Stimulated activated CD4-positive, alpha-beta T cell treated with anti-CD3 and anti-CD28 coated beads, Interleukin-1b, Interleukin-23, amount 100 ng/mL, for 1 hour (primary cell): ENCODE measurements at places on chromosomes 7 and 10.

DNA sequence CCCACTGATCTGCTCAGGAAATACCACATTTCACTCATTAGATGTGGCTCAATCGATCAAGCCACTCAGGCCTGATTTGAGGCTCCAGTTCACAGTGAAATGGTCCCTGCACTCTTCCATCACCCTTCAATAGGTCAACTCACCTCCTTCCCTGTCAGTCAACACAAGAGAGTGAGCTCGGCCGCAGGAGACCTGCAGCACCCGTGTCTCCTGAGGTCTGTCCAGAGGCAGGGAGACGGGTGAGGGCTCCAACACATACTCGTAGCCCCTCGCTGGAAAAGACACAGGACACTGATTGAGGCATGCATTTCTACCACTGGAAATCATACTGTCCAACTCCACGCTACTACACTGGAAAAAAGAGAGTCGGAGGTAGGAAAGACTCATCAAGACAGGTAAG, 7.1 kb downstream of the RCC1L start:
- DNase-seq: no peak

GRCh38 chr7:13067036-13067435, 379.6 kb downstream of the ARL4A start:
- no peak for DNase-seq

DNA sequence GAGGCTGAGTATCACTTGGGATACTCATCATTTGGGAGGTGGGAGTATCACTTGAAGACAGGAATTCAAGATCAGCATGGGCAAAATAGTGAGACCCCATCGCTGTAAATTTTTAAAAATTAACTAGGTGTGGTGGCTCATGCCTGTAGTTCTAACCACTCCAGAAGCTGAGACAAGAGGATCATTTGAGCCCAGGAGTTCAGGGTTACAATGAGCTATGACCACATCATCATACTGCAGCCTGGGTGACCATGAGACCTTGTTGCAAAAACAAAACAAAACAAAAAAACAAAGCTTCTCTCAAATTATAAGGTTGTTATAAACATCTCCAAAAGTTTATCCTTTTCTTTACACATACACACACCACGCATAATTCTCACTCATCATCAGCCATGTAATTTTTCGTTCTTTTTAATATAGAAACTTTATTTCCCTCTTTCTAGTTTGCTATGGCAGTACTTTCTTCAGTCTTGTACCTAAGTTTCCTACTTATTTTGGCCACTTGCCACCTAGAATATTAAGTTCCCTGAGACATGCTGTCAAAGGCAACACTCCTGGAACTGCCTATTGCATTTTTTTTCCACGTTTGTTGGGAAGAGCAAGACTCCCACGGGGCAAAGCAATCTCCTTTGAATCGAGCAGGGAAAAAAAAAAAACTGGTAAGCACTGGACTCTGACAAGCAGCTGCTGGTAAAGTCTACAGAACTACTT, 37.1 kb downstream of the SKIDA1 start:
- DNase-seq: no peak

- DNase-seq: no peak
Observed at GRCh38 chr10:23194966-23195845, 3.1 kb downstream of the PTF1A start.

DNA sequence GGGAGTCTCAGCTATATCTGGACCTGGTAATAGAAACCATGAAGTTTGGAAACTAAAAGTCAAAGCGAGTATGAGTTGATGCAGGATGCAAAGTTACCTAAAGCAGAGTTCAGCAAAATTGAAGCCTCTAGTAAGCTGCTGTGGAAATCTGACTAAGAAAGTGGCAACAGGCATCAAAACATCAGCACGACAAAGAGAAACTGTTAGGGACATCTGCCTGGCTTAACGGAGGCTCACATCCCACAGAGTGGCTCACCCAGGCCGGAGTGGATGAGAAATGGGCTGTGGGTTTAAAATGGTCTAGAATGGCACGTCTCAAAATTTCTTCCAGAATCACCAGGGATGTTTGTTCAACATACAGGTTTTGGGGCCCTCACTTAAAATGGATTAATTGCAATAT, 164.1 kb upstream of the NPY start:
- no peak for DNase-seq

GRCh38 chr10:117955176-117955575, 91.6 kb downstream of the RAB11FIP2 start:
- DNase-seq: no peak

GRCh38 chr7:99860281-99861127, 16.3 kb downstream of the OR2AE1 start:
- DNase-seq: no peak

DNA sequence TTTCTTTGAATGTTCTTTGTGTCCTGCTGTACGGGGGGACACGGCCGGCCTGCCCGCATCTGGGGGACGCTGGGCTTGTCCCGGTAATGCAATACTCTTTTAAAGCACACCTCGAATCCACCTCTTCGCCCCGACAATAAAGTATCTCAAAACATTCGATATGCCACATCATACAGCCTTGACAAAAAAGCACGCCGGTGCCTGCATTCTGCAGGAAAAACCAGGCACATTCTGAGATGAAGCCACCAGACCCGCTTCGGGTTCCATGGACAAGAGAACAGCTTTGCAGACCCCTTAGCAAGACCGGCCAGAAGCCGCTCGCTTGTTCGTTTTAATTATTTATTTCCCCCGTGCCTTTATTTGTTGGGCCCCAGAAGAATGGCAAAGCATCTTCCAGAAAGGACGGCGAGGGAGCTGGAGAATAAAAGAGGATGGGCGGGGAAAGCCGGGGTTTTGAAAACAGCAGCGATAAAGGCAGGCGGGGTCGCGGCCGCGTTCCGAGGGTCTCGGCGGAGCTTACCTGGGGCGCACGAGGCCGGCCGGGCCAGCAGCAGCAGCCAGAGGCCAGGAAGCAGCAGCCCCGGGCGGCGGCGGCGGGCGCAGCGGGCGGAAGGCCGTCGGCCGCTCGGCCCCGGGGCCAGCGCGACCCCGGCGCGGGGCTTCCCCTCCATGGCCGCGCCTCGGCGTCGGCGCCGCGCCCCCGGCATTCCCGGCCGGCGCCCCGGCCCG, 462 bp downstream of the KIAA1549 start:
- no peak for DNase-seq

DNA sequence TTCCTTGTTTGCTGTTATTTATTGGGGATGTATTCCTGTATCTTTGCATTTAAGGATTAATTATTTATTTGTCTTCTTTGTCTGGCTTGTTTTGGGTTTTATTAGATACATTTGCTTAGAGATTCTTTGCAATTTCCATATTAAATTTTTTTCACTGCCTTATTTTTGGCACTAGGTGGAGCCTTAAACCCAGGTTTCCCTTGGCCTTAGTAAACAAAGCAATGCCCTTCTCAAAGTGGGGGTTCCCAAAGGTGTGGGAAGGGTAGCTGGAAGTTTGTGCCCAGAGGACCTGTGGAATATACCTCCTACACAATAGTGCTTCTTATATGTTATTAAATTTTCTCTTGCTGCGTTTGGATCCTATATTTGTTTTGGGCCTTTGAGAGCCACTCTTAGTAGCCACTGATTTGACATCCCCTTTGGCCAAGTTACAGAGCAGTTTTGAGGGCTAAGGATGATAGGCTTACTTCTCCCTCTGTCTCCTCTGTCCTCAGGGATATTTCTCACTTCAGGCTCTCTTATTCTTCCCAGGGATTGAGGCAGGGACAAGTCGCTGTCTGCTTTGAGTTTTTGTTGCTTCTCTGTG, 162.3 kb downstream of the ITGB1 start:
- no peak for DNase-seq

- no peak for DNase-seq
Observed at GRCh38 chr7:47218378-47219176, 363.3 kb downstream of the TNS3 start.

- no peak for DNase-seq
Observed at GRCh38 chr7:32091608-32092210, 21.5 kb upstream of the PDE1C start.

DNA sequence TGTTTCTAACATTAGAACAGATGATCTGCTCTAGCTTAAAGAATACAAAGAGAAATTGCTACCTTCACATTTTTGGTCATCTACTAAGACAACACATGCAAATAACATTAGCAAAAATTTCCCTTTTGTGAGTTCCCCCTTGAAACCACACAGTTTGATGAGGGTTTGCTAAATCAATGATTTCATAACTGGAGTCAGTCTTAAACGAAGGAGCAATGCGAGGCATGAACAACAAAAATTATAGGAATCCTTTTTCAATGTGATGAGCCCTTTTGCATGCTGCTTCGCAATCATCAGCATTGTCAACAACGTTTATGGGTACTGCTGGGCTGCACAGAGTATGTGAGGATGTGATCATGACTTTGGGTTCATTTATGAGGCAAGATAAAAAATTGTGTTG, 286.4 kb downstream of the C7orf25 start:
- no peak for DNase-seq

GRCh38 chr10:78508955-78509748, 475.5 kb downstream of the RPS24 start:
- no peak for DNase-seq

DNA sequence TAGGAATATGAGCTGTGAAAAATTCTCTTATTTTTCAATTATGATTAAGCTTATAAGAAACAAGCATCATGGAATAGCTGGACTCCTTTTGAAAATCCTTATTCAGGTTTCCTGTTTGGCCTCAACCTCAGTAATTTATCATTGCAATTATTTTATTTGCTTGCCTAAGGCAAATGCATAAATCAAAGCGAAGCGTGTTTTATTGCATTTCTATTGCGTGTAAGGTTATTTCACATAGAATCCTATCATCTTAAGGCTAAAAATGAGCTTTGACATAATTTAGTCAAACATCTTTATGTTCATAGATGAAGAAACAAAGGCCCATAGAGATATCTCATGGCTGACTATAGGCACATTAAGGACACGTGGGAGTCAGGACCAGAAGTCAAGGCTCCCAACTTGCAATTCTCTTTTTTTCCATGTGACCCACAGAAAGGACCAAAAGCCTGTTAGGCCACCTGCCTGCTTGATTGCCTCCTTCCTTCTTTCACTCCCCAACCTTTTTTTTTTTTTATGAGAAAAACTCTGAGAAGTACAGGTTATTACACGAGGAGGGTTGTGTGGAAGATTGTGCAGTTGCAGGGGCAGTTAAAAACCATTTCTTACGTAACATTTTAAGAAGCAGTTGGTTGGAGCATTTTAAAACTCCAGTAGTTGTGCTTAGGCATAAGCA, 261.0 kb downstream of the HDAC9 start:
- no peak for DNase-seq

- DNase-seq: no peak
Observed at GRCh38 chr10:45580371-45581215, 92.0 kb downstream of the ZFAND4 start.

- no peak for DNase-seq
Observed at GRCh38 chr10:104613406-104613805, 27.7 kb upstream of the SORCS3 start.

GRCh38 chr7:131471250-131472004, 85.0 kb downstream of the PODXL start:
- no peak for DNase-seq

GRCh38 chr7:35259523-35259908, 5.6 kb upstream of the TBX20 start:
- no peak for DNase-seq

GRCh38 chr7:1752771-1753563, 82.9 kb downstream of the ELFN1 start:
- no peak for DNase-seq

- DNase-seq: no peak
Observed at GRCh38 chr7:72408966-72409637, 3.0 kb downstream of the CALN1 start.

- no peak for DNase-seq
Observed at GRCh38 chr7:130394421-130395195, 14.3 kb downstream of the CPA1 start.

GRCh38 chr7:23022258-23022769, 8.4 kb upstream of the HYCC1 start:
- no peak for DNase-seq

- no peak for DNase-seq
Observed at GRCh38 chr7:157879391-157879790, 542.6 kb downstream of the DNAJB6 start.

DNA sequence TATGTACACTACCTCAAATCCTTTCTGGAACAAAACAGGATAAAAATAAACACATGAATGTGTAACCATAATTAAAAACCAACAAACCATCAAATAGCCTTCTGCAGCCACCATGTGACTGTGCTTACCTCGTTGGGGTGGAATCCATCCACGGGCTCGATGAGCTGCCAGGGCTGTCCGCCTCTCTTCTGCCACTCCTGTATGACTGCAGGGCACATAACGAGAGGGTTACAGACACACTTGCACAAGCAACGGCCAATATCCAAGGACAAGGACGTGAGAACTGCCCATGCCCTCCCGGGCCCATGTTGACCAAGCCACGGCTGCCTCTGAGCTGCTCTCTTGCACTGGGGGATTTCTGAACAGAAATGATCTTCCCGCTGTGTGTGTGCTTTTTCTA, 132.2 kb downstream of the ANLN start:
- no peak for DNase-seq

DNA sequence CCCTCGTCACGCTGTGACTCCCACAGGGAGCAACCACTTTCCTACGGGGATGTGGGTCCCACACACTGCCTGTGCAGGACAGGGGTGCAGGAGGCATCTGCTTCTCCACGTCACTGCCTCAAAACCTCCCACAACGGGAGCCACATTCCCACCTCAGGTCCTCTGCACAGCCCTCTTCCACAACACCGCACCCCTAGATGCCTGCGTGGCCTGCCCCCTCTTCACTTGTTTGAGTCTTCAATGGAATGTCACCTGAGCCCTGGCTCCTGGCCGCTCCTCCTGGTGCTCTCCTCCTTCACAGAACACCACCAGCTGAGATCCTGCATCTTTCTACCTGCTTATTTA, 73.6 kb downstream of the MAD1L1 start:
- DNase-seq: no peak

- no peak for DNase-seq
Observed at GRCh38 chr10:114042895-114043531, 653 bp upstream of the ADRB1 start.

- DNase-seq: no peak
Observed at GRCh38 chr7:37853468-37853867, 5.1 kb downstream of the NME8 start.

GRCh38 chr7:2493205-2494164, 17.3 kb upstream of the GRIFIN start:
- no peak for DNase-seq

DNA sequence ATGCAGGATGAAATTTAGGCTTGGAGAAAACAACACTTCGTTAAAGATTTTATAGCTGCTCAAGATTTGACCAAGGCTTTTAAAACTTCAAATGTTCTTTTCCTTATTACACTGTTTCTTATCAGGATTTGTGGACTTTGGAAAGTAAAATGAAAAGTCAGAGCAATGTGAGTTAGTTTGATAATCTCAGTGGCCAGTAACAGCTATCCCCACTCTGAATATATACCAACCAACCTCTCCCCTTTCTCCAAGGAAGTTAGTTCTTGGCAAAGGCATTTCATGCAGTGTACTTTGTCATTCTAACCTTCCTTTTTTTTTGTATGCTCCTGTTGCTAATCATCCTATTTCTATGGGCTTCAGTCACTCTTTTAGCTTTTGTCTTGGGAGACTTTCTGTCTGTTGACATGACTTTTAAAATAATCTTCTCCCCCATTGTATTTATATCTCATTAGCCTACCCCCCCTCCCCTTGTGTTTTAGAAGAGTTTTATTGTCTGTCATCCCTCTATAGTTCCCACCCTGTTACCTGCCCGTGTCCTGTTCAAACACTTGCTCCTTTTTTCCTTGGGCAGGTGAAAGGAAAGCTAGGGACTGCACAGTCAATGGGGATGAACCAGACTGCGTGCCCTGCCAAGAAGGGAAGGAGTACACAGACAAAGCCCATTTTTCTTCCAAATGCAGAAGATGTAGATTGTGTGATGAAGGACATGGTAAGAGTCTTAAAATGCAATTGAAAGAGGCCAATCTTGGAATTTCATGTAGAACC, 16.7 kb downstream of the FAS start:
- no peak for DNase-seq

GRCh38 chr7:102393467-102393866, 2.7 kb upstream of the PRKRIP1 start:
- no peak for DNase-seq
